ENCODE measurements at places on chromosomes 16 and 17.

GRCh38 chr16:80346111-80346632, 194.6 kb upstream of the DYNLRB2 start:
- DNase-seq, result no peak

DNA sequence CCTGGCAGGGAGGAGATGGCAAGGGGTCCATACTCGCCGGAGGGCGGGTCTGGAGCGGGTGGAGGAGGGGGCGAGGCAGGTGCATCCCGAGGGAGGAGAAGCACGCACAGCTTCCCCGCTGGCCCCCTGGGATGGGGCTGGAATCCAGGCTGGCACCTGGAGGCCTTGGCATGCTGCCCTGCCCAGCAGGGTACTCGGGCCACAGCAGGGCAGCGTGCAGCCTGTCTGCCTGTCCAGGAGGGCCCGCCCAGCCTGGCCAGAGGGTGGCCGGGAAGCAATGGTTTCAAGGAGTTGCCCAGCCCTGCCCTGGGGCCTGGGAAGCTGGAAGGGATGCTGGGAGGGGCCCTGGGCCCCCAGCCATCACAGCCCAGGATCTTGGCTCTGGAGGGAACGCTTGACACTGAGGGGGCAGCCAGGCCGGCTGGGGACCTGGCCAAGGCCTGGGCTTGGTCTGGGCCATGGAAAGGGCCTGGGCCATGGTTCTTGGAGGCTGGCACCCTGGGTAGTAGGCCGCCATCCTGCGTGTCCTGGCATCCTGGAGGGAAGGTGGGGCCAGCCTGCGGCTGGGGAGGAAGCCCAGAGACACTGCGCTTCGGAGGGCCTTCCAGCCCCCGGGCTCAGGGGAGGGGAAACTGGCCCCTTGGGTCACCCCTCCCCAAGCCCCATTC, 1.1 kb downstream of the GLIS2 start:
- no peak for DNase-seq

DNA sequence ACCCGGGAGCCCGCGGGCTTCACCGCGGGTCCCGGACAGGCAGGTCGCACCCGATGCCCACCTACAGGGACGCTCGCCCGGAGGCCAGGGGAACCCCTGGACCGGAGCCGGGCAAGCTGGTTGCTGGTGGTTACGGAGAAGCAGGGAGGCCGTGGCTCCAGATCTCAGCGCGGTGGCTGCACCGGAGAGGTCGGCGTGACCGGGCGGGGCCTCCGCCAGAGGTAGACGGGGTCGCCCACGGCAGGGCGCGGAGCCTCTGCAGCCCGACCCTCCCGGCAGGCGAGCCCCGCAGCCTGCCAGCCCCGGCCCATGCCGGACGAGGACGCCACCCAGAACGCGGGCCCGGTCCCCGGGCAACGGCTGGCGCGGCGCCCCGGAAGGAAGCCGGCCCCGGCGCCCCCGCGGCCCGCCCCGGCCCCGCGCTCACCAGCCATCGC, 341 bp downstream of the PCYT2 start:
- DNase-seq, result no peak

DNA sequence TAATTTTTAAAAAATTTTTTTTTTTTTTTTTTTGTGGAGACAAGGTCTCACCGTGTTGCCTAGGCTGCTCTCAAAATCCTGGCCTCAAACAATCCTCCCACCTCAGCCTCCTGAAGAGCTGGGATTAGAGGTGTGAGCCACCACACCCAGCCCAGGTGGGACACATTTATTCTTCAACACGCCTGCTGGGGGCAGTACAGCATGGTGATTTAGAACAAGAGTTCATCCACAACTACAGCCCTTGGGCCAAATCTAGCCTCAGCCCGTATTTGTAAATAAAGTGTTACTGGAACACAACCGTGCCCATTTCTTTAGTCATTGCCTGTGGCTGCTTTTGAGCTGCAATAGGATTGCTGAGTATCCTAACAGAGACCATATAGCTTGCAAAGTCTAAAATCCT, 92.8 kb downstream of the KATNIP start:
- no peak for DNase-seq

DNA sequence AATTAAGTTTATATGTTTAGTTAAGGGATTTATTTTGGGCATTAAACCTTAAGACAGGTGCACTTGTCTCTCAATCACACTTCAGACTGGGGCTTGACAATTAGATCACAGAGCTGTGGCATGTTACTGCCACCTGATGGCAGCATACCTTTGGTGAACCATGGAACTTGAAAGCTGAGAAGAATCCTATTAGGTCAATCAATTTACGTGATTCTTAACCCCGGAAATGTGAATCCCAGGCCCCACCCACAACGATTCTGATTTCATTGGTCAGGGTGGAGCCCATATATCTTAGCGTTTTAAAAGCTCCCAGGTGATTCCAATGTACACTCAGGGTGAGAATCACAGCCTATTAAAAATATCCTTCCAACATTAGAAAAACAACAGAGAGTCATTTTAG, 91.0 kb downstream of the GSG1L start:
- DNase-seq, result no peak

- no peak for DNase-seq
Observed at GRCh38 chr16:11914210-11915113, 1.3 kb downstream of the GSPT1 start.

DNA sequence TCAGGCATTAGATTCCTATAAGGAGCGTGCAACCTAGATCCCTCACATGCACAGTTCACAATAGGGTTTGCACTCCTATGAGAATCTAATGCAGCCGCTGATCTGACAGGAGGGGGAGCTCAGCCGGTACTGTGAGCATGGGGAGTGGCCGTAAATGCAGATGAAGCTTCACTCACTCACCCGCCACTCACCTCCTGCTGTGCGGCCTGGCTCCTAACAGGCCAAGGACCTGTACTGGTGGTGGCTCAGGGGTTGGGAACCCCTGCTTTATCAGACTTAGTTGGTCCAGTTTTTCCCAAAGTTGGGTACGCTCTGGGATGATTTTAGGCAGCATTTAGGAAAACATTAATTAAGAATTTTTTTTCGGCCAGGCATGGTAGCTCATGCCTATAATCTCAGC, 103.8 kb downstream of the MARF1 start:
- DNase-seq, result no peak

DNA sequence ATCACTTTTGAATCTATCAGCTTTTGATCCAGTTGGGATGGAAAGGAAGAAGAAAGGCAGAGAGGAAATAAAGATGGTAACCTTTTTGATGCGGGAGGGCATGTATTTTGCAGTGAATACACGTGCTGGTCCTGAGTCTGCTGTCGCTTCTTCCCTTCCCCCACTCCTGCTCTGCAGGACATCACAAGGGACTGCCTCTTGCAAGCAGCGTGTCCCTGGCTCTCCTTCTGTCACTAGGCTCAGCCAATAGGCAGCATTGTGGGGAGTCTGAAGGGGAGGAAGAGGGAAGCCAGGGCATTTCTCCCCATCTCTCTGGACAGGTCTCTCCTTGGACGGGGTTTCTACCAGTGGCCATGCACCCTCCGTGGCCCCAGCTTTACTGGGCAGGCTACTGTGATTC, 15.7 kb upstream of the WFDC1 start:
- no peak for DNase-seq
